ENCODE measurements at places on chromosomes 1 and 21.

DNA sequence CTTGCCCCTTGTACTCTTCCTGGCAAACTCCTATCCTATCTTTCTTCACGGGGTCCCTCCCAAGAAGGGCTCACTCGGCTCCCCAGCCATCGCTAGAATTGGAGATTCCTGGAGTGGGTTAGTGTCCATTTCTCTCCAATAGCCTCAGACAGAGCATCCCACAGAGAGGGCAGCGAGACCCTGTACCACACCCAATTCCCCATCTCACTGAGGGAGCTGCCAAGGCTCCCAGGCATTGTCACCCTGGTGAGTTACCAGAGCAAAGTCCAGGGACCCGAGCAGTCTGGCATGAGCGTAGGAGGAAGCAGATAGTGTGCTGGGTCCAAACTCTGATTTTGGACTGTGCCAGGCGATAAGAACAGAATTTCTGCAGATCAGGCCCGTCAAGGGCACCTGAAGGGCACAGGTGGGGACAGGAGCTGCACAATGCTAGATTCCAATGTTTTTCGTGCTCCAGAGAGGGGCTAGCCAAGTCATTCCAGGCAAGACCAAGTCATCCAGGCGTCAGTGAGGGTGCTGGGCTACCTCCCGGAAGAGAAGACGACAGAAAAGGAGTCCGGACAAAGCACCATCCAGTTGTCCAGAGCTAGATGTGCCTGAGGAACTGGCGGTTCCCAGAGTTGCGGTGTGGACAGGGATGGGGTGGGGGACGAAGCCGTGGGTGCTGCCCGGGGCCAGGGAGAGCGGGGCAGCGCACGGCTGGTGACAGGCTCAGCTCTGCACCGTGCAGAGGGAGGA lies 15.3 kb downstream of the AKR7A3 start:
- no peak for DNase-seq

DNA sequence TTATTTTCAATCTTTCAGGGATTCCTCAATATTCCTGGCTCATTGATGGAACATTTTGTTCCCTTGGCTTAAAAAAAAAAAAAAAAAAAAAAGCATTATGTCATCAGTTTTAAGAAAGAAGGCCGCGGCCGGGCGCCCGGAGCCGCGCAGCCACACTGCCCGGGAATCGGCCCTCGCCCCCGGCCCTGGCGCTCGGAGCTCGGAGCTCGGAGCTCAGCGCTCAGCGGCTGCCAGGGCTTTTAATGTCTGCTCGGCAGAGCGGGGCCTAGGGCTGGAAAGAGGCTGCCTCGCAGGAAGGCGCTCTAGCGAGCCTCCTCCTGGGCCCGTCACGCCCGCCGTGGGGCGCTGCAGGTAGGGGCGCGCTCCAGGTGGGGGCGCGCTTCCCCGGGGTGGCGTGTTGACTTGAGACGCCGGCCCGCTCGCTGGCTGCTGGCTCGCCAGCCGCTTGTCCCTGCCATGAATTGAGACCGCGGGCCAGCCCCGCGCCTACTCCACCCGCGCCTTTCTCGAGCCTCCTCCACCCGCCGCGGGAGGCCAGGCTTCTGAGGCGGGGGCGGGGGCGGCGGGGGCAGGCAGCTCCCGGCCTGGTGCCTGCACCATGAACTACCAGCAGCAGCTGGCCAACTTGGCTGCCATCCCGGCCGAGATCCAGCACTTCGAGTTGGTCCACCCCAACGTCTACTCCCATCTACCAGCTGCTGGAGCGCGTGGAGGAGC lies 5.4 kb upstream of the TDRD5 start:
- no peak for DNase-seq

DNA sequence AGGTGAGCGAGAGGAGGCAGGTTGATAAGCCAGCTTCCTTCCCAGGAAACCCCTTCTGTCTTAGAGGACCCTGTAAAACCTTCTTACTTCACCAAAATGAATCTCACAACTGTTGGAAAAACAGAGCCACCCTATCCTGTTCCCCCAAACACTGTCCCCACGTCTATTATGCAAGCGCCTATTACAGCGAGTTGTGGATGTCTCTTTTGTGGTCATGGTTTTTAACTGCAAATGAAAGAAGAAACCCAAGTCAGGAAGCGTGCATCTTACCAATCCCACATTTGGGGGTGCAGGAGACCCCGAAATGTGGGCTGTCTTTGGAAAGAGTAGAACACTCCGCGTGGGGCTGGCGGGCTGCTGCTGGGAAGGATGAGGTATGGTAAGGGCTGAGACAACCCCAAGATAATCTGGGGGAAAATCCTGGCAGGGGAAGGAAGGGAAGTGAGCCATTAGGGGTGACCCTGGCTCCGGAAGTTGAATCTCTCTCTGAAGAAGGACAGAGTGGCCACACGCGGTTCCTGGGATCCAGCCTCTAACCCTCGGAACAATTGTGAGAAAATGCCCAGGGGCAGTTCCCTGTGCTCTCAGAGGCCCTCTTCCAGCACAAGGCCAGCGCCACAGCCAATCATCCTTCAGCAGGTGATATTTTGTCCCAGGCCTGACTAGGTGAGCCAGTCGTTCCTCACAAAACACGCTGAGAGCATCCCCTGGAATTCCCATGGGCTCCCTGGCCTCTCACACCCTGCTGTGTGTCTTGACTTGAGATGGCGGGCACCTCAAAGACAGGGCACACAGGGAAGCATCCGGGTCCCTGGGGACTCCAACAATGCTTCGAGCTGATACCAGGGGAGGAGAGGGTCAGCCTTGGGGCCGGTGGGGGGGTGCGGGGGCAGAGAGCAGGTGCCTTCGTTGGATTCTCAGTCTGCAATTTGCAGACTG lies 168.5 kb upstream of the IRF2BP2 start:
- DNase-seq = no peak

- DNase-seq = no peak
These were observed 94.1 kb downstream of the SIK1 start for GRCh38 chr21:43332861-43333297.

GRCh38 chr1:115555446-115555845 lies 86.3 kb upstream of the VANGL1 start:
- no peak for DNase-seq

GRCh38 chr1:183753464-183753891 lies 51.4 kb upstream of the RGL1 start:
- no peak for DNase-seq

GRCh38 chr1:211632808-211633523 lies 42.5 kb downstream of the NEK2 start:
- DNase-seq = no peak

DNA sequence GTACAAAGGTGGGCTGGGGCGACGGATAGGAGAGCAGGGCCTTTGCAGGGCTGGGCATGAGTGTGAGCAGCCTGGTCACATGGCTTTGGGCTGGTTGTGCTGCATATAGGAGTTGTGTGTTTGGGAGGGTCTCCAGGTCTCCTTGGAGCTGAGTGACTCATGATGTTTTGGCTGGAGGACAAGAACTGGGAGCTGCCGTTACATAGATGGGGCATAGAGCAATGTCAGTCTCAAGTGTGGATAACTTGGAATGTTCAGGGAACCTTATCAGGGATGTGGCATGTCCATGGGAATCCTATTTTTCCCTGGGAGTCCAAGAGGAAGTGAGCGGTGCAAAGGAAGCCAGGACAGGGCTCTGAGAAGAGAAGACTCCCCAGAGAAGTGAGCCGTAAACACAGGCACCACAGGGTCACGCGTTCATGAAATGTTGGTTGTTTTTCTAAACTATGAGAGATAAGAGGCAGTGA lies 136.4 kb upstream of the KCNE2 start:
- DNase-seq = no peak

GRCh38 chr21:14541841-14542490 lies 4.1 kb downstream of the SAMSN1 start:
- DNase-seq = no peak

GRCh38 chr21:37071561-37072273 lies 1.2 kb downstream of the PIGP start:
- DNase-seq = no peak

- no peak for DNase-seq
These were observed 4.0 kb upstream of the CLDN19 start for GRCh38 chr1:42744148-42744413.

GRCh38 chr1:156117414-156118176 lies 3.1 kb downstream of the LMNA start:
- no peak for DNase-seq

- no peak for DNase-seq
These were observed 1.5 kb downstream of the GPATCH4 start for GRCh38 chr1:156599811-156600210.

GRCh38 chr1:206814716-206815341 lies 42.5 kb upstream of the IL10 start:
- no peak for DNase-seq

DNA sequence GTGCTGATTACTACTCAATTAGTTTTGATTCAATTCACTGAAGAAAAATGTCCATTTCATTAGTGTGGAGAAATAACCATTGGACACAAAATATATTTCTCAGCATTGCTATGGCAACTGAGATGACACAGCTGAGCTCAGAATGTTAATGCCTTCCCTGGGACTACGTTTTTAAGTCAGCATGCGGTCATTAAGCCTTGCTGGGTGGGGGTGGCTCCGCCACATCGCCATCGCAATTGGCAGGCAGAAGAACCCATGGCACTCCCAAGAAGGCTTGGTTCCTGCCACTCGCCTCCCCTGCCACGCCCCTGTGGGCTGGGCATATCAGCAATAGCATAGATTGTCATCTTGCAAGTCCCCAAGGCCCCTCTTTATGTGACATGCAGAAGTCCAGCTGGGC lies 256.7 kb upstream of the CAMK1G start:
- DNase-seq = no peak

DNA sequence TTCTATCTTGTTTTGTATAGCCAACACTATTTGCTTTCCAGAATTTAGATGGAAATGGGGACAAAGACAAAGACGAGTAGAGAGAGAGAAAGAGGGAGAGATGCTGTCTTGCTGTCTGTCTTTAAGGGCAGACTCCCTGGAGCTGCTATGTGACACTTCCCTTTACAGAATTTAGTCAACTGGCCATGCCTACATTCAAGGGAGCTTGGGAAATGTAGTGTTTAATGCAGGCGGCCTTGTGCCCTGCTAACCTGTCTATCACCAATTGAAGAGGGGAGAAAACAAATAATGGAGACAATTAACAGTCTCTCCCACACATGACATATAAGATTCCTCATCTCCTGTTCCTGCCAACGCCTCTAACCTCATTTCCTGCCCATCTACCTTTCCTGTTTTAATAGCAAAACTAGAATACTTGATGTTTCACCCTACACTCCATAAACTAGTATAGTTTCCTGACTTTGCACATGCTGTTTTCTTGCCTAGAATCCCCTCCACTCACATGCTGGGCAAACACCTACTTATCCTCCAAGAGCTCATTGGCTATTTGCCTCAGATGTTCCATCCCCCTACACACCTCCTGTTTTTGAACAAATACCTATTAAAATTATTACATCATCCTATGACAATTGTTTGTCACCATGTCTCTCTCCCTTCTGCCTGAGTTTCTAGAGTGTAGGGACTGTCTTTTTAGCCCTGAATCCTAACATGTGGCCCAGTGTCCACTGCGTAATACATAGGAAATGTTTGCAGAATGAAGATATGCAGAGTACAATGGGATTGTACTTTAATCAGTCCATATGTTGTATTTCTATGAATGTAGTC lies 117.2 kb downstream of the SLC25A24 start:
- DNase-seq = no peak

GRCh38 chr1:235275836-235276235 lies 52.1 kb downstream of the ARID4B start:
- DNase-seq = no peak

- DNase-seq = no peak
These were observed 23.7 kb upstream of the CEP350 start for GRCh38 chr1:179930867-179931266.

DNA sequence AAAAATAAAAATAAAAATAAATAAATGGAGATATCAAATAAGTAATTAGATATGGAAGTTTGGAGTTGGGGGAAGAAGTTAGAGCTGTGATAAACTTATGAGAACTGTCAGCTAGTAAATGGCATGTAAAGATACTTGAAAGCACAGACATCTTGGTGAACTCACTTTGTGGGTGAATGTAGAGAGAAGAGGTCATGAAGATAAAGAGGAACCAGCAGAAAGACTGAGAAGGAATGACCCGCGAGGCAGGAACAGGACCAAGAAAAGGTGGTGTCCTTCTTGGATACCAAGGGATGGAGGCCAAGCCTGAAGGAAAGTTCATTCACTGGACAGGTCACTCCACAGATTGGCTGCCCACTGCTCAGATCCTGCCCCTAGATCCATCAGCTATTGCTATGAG lies 4.7 kb upstream of the CAPZB start:
- no peak for DNase-seq

DNA sequence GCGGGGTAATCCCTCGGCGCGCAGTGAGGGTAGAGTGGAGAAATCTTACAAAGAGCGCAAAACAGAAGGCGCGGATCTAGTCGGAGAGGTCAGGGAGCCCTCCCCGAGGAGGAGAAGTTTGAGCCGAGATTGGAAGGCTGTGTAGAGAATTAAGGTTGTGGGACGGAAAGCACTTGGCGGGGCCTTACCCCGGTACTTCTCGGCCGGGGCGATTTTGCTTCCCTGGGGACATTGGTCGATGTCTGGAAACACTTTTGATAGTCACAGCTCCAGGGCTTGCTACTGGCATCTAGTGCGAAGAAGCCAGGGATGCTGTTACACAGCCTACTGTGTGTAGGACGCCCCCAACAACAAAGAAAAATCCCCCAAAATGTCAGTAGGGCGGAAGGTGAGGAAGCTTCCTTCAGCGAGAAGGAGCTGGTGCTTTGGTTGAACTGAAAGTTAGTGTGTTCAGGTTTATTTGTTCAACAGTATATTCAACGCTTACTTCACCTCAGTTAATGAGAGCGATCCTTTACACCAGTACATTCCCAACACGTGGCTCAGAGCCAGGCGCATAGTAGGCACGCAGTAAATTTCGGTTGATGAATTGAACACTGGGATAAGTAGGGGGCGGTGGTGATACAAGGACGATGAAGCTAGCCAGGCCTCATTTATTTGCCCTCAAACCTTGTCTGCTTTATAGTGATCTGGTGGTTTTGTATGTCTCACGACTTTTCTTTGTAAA lies 807 bp downstream of the CEP85 start:
- no peak for DNase-seq

DNA sequence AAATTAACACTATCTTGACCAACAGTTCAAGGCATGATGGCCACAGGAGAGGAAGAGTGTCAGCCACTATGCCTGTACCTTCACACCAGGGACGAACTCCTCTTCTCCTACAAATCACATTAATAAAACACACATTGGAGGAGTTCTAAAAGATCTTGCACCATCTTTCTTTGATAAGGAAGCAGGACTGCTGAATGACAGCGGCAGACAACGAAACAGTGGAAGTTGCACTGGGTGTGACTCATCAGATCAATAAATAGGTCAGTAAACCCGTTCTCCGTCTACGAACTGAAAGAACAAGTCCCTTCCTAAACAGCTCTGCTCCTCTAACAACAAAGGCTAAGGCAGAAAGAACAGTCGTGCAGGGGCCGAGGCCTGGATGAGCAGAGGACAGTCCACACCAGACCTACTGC lies 23.1 kb downstream of the UBE2G2 start:
- DNase-seq = no peak

- DNase-seq = no peak
These were observed 122.3 kb upstream of the ST6GALNAC5 start for GRCh38 chr1:76744989-76745388.

GRCh38 chr1:19014765-19015164 lies 58.3 kb upstream of the IFFO2 start:
- no peak for DNase-seq

- no peak for DNase-seq
These were observed 110.1 kb upstream of the LMO4 start for GRCh38 chr1:87218618-87219017.

- DNase-seq = no peak
These were observed 35.3 kb upstream of the POFUT2 start for GRCh38 chr21:45322960-45323461.

- no peak for DNase-seq
These were observed 54.6 kb downstream of the SLC16A1 start for GRCh38 chr1:112901387-112901786.
